Activated CD8-positive, alpha-beta memory T cell treated with anti-CD3 and anti-CD28 coated beads for 24 hours (primary cell): ENCODE measurements at places on chromosomes 4 and X.

GRCh38 chr4:84971319-84971932 is 4.9 kb upstream of the WDFY3 start:
- no peak for DNase-seq

GRCh38 chr4:153555730-153556434 is 89.7 kb downstream of the TMEM131L start:
- no peak for DNase-seq

- no peak for DNase-seq
These were observed 206.5 kb downstream of the PCDH10 start for GRCh38 chr4:133355633-133356032.

DNA sequence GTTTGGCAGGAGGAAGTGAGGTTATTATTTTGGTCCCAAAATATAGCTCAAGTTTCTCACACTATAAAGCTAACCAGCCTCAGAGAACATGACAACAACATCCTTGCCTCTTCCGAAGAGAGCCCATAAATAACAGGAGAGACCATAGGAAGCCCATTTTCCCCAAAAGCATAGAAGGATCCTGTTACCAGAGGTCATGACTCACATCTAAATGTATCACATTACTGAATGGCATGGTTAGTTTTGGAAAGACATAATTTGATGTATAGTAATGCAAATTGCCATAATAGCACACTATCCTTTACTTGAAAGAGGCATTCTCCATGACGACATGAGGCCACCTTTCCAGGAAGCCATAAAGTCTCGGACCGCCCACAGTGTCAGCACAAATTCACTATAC is 238.8 kb upstream of the GRIA3 start:
- no peak for DNase-seq

- no peak for DNase-seq
These were observed 73.5 kb upstream of the FHDC1 start for GRCh38 chr4:152862608-152863007.

DNA sequence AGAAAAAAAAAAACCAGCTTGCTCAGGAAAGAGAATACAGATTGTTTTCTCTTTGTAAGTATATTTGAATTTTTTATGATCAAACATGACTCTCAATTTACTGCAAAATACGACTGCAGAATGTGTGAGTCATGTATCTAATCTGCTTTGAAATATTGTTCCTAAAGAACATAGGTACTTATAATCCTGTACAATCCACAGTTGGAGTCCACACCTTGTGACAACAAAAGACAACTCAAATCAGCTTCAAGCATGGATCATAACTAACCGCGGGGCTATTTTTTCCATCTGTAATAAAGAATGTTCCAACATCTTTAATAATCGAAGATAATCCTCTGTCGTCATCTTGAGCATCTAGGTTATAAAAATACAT is 77.8 kb upstream of the STIM2 start:
- no peak for DNase-seq

GRCh38 chrX:148928811-148929210 is 428.4 kb downstream of the AFF2 start:
- no peak for DNase-seq

DNA sequence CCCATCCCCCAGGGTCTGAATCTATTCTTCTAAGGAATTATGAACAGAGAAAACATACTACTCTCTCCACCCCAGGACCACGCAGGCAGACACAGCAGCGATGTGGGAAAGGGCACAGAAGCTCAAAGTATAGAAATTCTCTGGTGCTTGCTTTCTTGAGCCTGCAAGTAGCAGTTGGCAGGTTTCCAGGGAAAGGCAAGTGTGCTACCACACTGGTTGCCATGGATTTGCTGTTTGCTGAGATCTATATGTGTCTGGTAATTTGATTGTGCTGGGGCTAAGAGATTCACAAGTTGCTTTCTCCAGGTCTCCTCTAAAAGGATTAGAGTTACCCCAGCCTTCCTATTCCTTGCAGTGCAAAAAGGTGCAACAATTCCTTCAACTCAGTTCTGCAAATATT is 83.1 kb downstream of the GUCY2F start:
- DNase-seq, result no peak

DNA sequence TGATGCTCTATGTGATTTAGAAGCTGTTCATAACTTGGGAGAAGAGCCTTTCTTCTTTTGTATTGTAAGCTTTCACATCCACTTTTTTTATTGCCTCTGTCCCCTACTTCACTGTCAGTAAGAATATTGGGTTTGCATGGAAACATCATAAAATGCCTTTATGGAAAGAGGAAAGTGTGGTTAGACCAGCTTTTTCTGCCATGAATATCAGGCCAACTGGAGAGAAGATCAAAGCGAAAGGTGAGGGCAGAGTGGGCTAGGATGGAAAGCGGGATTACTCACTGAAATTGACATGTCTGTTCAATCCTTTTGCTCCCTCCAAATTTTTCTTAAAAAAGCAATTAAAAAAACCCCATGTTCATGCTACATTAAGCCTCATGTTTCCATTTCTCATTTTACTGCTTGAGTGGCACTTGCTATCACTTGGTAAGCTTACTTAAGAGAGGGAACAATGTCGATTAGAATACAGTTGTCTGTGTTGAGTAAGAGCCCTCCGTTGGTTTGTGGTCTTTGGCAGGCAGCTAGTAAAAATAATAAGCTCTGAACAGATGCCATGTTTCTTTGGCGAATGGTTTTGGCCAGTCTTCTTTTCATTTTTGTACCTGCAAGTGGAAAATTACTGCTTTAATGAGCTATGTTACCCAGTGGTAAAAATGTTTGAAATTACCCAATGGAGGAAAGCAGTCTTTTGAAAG is 35.9 kb downstream of the SUPT20HL1 start:
- no peak for DNase-seq

DNA sequence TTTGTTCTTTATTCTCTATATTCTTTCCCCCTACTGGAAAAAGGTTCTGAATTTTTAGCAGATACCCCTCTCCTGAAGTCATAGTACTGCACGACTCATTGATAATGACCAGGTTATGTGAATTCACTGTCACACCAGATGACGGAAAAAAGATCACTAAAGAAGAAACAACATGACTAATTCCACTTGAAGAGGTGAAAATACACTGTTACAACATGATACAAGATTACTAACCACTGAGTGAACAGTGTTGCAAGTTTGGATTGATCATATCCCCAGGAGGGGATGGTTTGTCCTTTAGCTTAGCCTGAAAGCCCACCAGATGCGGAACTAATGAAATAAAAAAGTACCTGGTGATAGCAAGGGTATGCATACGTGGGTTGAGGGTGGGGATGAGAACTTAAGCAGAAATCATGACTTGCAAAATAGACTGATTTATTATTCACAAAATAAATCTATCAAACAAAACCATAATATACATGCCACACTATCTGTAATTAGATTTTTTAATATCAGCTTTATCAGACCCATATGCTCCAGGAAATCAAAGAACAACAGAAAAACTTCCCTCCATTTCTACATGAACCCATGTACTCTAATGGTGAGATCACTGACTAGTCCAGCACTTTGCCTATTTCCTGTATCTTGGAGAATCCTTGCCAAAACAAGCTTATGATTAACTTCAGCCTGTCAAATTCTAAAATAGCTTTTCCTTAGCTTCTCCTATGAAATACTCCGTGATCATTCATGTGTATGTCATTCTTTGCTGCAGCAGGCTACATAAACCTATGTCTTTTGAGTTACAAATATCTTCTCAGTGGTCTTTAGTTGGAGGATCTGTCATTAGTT is 257.4 kb upstream of the AGA start:
- no peak for DNase-seq

- peak; percentile 54 for DNase-seq
These were observed 26.4 kb downstream of the NELFA start for GRCh38 chr4:1982124-1983052.

GRCh38 chrX:110806145-110806544 is 10.5 kb upstream of the CHRDL1 start:
- DNase-seq, result no peak
